Stimulated activated CD8-positive, alpha-beta memory T cell treated with anti-CD3 and anti-CD28 coated beads, Interleukin-4, amount 100 ng/mL, for 1 hour (primary cell): ENCODE measurements at places on chromosomes 6 and 20.

- no peak for DNase-seq
Observed at GRCh38 chr6:136230219-136230853, 19.8 kb downstream of the MTFR2 start.

DNA sequence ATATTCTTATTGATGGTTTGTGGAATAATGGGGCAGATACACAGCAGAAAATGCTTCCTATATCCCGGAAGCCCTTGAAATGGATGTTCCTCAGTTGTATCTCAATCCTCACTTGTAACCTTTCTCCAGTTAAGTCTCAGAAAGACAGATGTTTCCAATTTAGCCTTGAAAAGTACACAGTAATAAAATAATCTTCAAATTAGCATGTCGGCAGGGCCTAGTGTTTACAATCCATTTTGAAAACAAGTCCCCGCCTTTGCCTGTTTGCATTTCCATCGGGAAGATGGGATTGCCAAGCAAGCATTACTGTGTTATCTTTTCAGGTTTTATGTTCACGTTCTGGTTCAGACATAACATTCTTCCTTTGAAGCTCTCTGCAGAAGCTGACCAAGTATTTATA lies 41.5 kb downstream of the SNRNP48 start:
- DNase-seq: no peak

- DNase-seq: no peak
Observed at GRCh38 chr6:69802995-69803394, 6.2 kb upstream of the LMBRD1 start.

DNA sequence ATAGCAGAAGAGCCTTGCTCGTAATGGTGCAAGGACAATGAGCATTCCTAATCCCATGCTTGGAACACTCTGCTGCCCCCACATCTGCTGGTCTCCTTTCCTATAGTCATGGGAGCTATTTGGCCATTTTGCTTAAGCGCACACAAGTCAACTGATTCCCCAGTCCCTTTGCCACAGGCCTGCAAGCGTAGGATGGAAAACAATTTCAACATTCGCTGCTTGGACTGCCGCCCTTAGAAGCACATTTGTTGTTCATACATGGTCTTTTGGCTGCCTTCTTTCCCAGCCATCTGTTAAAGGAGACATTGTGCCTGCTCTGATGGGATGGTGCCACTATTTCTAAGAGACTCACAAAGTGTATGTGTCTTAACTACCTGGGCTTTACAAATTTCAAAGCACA lies 96.9 kb downstream of the RFX6 start:
- DNase-seq: no peak

- no peak for DNase-seq
Observed at GRCh38 chr6:90231308-90231707, 65.3 kb downstream of the BACH2 start.

DNA sequence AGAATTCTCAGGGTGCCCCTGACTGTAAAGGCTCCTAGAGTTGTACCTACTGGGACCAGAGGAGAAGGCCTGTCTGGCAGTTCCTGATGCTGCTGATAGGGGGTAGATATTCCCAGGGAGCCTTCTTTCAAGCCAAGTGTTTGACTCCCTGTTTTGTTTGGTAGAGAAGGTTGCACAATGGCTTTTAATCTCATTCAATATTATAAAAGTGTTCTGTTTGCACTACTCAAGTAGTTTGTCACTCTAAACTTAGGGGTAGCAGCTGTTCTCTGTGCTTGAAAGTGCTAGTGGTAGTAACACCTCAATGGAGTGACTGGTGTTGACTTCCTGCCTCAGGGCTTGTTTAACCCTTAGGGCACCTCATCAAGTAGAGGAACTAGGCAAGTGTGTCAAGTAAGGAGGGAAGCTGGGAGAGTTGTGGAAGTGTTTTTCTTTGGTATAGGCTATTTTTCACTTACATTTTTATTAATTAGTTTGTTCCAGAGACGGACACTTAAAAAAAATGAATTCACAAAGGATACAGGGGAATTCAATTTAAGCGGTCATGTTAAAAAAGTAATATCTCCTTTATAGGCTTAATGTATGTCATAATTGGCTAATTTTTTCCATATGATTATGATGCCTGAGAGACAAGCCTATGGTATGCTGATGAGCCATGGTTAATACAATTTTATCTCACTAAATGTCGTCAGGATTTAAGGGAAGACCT lies 38.1 kb downstream of the BICRAL start:
- DNase-seq: no peak

DNA sequence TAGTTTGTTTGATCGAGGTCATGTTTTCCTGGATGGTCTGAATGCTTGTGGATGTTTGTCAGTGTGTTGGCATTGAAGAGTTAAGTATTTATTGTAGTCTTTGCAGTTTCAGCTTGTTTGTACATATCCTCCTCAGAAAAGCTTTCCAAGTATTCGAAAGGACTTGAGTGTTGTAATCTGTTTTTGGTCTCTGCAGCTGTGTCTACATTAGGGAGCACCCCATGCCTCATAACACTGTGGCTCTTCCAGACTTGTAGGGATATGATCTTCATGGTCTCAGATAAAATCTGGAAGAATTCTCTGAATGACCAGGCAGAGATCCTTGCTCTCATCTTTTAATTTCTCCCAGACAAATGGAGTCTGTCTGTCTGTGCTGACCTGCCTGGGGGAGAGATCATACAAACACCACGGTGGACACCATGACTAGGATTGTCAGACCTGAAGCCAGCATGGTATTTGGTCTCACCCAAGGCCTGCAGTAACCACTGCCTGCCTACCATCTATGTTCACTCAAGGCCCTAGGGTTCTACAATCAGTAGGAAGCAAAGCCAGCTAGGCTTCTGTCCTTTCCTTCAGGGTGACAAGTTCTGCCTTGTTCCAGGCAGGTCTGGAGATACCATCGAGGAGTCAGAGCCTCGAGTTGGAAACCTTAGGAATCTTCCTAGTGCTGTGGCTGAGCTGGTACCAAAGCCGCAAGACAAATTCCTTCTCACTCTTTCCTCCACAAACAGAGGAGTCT lies 114.7 kb upstream of the KHDRBS2 start:
- no peak for DNase-seq

GRCh38 chr6:128310451-128310850 lies 209.9 kb downstream of the PTPRK start:
- no peak for DNase-seq

- no peak for DNase-seq
Observed at GRCh38 chr6:79305020-79305419, 70.5 kb upstream of the HMGN3 start.

GRCh38 chr20:54023406-54023805 lies 47.0 kb downstream of the BCAS1 start:
- no peak for DNase-seq

DNA sequence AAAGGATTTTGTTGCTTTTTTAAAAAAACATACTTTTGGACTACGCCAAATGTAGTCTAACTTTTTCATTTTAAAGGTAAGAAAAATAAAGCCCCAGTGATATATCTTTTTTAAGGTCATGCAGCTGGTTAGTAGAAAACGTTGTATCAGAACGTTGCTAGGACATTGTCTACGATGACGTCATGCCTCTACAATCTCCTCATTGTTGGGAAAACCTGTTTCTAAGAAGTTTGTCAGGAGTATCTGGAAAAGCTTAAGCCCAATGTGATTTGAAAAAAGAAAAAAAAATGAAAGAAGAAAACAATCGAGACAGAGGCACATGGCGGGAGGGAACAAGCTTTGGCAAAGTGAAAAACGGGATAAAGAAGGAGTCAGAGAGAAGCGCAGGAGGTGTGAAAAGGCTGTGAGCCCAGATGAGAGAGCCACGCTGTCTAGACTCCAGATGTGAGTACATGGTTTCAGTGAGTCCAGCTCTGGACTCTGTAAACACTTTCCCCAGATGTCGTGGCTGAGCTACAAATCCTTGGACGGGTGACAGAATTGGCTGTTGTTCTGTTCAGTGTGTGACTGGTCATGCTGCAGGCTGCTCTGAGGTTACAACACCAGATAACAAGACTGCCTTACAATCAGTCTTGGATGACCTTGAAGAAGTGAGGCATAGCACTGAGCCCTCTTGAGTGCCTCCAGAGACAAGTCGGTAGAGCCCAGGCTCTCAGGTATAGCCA lies 656.7 kb upstream of the ID4 start:
- no peak for DNase-seq

- DNase-seq: no peak
Observed at GRCh38 chr6:131910219-131910589, 41.0 kb downstream of the CCN2 start.
